ENCODE measurements at places on chromosomes 1 and 21. TPM values are rescaled to one million over a fixed set of nuclear protein-coding genes. Genes with fewer than 3 reads are reported as not detected.

DNA sequence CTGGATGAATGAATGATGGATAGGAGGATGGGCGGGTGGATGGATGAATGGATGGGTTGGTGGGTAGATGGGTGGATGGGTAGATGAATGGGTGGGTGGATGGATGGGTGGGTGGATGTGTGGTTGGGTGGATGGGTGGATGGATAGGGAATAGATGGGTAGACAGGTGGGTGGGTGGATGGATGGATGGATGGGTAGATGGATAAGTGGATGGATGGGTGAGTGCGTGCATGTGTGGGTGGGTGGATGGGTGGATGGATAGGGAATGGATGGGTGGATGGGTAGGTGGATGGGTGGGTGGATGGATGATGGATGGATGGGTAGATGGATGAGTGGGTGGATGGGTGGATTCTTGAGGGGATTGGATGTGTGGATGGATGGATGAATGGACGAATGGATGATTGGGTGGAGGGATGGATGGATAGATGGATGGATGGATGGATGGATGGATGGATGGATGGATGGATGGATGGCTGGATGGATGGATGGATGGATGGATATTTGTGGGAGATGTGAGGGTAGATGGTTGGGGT, 68.7 kb downstream of the SDC3 start:
- no peak for DNase-seq

Gene RGS8
- not detected for total RNA-seq

DNA sequence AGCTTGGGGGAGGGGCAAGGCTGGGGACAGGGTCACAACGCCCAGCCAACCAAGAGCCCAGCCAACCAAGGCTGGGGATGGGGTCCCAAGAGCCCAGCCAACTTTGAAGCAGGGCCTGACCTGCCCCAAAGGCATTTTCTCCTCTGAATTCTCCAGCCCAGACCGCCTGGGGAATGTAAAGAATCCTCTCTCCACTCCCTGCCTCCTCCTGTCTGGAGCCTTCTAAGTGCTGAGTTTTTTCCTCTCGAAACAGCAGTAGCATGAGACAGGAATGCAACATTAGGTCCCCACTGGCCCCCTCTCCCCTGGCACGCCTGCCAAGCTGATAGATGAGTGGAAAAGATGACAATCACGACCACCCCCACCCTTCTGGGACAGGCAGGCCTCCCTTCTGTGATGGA, 17.0 kb downstream of the C1orf198 start:
- no peak for DNase-seq

DNA sequence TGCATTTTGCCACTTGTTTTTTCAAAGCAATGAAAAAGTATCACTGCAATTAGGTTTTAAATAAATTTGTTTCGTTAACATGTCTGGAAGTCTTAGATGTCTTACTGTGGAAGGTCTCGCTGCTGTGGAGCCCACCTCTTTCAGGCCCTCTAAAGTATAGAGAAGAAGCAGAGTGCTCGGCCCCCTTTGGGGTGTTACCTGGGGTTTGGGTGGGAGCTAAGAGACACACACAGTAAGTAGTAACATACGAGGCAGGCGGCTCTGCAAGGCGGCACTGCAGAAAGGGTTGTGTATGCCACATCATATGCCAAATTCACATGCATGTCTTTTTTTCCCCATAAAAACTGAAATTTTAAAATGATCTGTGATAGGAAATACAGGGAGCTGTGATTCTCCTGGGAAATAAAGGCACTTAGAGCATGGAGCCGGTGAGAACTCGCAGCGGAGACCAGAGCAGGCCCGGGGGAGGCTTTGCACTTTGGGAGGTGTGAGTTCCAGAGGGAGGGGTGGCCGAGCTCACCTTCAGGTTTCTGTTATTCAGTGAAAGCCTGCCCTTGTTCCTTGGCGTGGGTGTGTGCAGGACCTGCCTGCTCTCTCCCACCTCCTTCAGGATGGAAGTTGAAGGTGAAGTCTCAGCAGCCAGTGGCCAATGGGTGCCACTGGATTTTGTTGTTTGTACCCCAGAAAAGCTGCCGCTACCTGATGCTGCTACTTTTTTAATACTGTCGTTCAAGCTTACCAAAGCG, 35.7 kb upstream of the PWP2 start:
- no peak for DNase-seq

DNA sequence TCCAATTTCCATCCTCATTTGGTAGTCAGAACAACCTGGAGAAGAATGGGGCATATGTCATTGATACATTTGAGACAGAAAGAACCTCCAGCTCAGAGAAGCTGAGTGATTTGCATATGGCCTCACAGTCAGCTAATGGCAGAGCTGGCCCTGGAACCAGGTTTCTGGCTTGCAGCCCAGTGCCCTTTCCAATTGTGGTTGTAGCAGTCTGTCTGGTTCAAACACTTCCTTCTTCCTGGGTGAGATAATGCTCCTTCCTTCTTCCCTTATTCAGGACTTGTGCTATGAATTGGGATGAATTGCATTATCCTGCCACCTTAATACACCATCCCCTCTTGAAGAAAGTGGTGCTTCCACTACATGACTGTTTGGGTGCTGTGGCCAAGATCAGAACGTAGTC, 24.2 kb downstream of the SLC5A9 start:
- DNase-seq = no peak

DNA sequence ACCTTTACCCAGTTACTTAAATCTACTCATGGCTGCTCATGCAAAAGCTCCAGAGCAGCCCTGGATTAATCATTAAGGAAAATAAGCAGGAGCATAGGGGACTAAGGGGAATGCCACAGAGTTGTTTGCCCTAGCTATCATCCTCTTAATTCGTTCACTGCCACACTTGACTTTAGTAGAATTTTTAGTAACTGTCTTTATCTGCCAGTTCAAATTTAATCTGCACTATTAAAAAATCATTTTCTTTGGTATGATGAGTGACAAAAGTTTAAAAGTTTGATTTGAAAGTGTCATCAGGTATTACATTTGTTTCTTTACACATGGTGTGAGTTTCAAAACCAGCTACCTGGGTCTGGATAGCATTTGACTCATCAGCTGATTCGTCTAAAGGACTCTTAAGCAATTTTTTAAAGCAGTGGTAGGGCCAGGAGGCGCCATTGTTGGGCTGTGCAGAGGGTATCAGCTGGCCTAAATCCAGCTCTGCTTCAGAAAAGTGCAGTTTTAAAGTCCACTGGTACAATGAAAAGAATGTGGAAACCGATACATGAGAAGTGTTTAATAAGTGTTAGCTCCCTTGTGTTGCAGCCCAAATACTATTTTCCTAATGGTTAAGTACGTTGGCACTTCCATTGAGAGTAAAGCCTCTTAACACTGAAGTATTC, 69.9 kb upstream of the DR1 start:
- DNase-seq = no peak

Gene OR2T33
- total RNA-seq = not detected

Gene CCDC17
- total RNA-seq = 0.53 TPM

- peak; percentile 60 for DNase-seq
These were observed 415.3 kb upstream of the CAMK1G start for GRCh38 chr1:209168204-209168603.

Gene FCRL1
- not detected for total RNA-seq

Gene LEMD1
- total RNA-seq = not detected

DNA sequence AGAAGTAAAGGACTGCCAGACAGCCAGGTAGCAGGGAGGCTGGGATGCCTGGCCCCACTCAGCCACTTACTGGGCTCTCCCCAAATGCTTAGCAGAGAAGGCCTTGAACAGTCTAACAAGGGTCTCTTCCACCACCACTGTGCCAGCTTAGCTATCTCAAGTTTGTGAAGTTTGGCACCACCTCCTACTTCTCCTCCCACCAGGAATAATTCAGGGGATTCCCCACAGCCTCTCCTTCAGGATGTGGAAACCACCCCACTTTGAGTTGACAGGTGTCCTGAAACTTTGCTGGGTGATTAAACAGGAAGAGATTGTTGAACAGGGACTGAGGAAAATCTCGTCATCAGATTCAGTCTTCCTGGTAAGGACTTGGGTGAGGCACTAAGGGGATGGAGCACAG, 59.4 kb upstream of the ATP1B1 start:
- no peak for DNase-seq

DNA sequence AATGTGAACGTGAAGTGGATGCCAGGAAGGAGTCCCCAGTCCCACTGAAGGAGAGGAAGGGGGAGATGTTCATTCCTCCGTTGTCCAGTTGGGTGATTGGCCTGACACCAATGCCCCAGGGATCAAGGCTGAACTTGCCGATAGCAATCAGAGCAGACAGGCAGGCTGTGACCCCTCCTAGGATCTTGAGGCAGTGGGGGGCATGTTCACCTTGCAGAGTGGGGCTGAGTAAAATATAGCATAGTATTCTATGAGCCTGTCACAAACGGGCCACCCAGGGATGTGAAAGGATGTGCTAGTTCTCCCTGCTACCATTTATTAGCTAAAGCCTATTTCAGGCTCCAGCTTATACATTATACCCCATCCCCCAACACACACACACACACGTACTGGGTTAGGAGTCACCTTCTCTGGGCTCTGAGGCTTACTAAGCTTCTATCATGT, 80.7 kb upstream of the CD34 start:
- DNase-seq = no peak

- no peak for DNase-seq
These were observed 103.1 kb downstream of the GALNT2 start for GRCh38 chr1:230170153-230170547.

Gene TAS1R3
- 0.13 TPM for total RNA-seq

Gene MYOG
- not detected for total RNA-seq

All from pulmonary artery endothelial cell (primary cell).